ENCODE measurements at places on chromosomes 2 and 18.

DNA sequence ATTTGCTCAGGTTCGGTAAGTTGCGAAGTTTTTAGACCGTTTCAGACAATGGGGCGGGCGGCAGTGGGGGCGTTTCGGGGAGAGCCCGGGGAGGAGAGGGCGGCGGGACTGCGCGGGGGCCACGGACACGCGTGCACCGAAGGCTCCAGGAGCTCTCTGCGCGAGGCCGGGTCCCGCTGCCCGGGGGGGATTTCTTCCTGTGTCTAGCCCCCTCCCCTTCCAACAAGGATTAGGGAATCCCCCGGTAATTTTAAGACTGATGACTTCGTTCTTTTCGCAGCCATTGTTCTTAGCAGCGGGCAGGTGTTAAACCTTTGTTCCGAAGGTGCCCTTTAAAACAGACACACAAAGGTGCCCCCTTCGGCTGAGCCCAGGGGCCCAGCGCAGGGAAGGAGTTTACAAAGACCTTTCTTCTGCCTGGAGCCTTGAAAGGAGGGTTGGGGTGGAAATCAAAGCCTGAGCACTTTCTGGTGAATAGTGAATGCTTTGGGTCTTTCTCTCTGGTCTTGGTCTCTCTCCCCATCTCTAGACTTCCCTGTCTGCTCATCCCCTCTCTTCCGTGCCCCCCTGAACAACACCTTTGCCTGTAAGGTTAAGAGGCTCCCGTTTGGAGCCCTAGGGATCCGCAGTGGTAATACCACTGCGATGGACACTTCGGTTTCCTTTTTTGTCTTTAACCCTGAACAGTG lies 2.1 kb downstream of the TRIB2 start:
- DNase-seq = no peak

DNA sequence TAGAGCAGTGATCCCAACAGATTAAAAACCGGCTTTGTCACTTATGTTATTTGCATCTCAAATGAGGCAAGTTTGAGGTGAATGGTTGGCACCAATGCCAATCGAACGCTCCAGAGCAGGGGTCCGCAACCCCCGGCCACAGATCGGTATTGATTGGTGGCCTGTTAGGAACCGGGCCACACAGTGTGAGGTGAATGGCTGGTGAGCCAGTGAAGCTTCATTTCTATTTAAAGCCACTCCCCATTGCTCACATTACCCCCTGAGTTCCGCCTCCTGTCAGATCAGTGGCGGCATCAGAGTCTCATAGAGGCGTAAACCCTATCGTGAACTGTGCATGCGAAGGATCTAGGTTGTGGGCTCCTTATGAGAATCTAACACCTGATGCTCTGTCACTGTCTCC lies 132.0 kb downstream of the TMEM182 start:
- no peak for DNase-seq

- no peak for DNase-seq
These were observed 82.2 kb upstream of the RMP24 start for GRCh38 chr18:35890323-35890722.

- no peak for DNase-seq
These were observed 84.0 kb downstream of the SMAD2 start for GRCh38 chr18:47846431-47846830.

DNA sequence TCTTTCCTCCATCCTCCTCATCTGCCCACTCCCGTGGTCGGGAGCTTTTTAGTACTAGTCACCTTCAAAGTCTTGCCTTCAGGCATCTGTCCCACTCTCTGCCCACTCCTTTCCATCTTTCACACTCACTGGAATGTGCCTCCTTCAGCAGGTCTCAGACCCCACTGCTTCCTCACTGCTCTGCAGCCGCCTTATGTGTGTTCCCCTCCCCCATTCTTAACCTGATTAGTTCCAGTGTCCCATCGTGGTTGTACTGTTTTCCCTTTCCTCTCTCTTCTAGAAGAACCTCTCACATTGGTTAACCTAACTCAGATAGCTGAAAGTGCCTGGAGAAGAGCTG lies 3.0 kb downstream of the ARMC9 start:
- no peak for DNase-seq

DNA sequence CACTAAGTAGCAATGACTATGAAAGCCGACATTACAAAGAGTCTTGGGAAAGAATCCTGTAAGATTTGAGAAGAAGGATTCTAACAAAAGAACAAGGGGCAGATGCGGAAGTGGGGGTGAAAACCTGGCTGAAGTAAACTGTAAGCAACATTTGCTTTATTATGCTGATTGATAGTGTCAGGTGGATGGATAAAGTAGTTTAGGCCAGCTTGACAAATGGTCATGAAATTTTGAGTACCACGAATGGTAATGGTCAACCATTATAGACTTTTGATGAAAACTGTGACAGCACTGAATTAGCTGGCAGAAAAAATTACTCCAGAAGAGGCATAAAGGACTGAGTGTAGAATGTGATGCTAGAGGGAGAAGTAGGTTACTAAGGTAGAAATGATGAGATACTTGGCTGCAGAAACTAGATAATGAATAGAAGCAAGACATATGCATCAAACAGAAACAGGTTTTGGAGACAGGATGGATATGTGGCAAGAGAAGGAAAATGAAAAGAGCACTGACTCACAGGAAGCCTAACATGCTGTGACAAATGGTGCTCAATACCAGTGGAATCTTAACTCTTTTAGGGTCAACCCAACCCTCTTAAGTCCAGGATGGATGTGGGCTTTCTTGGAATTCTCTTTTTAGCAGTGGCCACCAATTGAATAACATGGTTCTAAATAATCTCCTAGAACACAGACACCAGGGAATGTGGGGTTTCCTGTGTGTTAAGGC lies 6.8 kb downstream of the THUMPD2 start:
- no peak for DNase-seq

- DNase-seq = no peak
These were observed 142.1 kb downstream of the USP34 start for GRCh38 chr2:61328707-61329251.

DNA sequence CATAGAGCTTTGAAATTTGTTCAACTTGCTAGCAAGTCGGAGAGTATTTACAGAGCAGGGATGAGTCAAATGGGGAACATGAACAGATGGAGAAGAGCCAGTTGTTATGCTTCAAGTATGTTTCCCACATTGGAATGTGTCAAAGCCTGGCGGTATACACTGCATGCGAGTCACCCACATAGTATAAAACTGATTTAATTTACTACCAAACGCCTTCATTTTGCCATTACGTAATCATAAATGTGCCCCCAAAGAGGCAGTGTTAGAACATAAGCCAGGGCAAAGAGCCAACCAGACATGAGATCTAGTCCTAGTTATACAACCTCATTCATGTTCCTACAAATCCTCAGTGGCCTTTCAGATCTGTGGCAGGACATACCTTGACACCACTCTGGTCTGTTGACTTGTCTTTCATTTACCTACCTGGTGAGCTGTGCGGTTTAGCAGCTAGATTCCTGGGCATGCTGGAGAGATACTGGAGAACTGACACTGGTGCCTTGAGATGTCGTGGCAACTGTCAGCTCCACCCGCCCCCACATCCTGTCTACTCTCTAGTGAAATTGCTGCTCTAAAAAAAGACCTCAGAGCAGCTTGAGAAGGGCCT lies 21.7 kb upstream of the NRP2 start:
- DNase-seq = no peak

DNA sequence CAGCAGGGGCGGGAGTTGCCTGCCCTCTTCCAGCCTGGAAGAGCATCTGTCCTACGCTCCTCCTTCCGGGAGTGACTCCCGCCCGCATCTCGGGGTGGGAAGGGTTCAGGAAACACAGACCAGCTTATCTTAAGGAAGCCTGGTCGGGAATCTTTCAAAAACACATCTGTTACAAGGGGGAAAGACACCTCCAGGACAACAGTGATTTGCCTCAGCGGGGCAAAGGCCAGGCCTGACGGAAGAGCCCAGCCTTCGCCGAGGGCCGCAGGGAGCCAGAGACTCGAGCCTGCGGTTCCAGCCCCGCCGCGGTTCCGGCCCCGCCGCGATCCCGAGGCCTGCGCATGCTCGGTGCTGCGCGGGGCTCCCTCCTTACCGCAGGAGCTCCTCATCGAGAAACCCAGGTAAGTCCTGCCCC lies 38.1 kb upstream of the TGIF1 start:
- DNase-seq = no peak

GRCh38 chr18:75083761-75084160 lies 125.2 kb downstream of the PTGR3 start:
- DNase-seq = no peak

- DNase-seq = no peak
These were observed 801.8 kb downstream of the CCDC85A start for GRCh38 chr2:56985609-56986008.

DNA sequence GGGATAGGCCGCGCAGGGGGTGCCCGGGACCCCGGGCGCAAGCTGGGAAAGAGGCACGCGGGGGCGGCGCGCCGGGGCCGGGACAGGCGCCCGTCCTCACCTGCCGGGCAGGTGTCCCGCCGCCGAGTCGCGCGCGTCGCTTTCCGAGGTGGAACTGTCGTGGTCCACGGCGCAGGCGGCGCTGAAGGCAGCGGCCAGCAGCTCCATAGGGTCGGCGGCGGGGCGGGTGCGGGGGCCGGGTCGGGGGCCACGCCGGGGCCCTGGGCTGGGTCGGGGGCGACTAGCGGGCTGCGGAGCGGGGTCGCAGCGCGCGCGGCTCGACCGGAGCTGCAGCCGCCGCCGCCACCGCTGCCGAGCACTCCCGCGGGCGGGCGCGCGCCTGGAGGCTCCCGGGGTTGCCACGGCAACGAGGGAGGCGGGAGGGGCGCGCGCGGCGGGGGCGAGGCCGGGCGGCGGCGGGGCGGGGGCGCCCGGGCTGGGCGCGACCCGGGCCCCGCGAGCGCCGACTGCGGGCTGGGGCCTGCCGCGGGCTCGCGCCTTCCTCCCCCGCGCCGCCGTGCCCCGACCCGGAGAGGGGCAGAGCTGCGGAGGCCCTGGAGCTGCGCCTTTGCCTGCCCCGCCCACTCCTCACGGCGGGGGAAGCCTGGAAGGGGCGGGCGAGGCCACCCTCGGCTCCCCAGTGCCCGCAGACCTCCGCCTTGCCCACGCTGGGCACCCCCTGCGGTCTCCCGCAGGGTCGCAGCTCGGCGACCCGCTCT lies 57.9 kb downstream of the SNORC start:
- DNase-seq = peak; percentile 46

DNA sequence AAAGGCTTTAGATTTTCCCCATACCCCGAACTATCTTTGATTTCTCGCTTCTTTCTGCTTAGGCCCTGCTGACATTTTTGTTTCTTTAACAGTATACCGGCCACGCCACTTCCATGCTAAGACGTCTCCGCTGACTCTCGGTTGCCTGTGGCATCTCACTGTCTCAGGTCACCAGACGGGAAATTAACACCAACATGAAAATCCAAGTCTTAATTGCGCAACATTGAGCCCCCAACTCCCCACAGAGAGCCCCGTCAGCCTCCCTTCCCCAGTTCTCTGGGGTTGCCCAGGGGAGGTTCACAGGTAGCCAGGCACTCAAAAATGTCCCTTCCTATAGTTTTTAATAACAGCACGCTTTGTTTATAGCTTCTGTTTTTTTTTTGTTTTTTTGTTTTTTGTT lies 30.2 kb downstream of the CD8B2 start:
- no peak for DNase-seq

DNA sequence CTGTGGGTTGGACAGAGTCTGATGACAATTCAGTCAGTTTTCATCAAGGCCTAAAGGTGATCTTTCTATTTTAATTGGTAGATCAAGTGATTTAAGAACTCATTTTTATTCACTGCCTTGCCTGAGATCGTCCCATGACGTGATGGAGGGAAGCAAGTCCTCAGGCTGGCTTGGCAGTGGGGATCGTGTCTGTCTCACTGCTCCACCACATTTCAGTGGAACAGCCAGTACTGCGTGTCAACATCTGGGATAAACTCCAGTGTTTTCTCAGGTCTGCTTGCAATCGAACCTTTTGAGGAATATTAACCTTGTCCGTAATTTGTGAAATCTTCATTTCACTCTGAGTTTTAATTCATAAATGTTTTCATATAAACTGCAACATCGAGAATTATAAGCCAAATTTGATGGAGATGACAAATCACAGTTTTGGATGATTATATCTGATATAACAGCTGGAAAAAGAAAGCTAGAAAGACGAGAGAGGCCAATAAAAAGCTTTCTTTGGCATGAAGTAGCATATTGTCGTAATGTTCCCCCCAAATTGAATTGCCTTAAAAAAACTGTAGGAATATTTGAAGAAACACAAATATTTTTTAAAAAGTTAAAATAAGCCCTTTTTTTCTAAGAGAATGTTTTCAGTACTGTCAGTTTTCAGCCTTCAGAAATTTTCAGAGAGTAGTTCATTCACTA lies 414.7 kb upstream of the SPRED2 start:
- no peak for DNase-seq

- DNase-seq = peak; percentile 69
These were observed 5.4 kb upstream of the RNF181 start for GRCh38 chr2:85589982-85590791.

DNA sequence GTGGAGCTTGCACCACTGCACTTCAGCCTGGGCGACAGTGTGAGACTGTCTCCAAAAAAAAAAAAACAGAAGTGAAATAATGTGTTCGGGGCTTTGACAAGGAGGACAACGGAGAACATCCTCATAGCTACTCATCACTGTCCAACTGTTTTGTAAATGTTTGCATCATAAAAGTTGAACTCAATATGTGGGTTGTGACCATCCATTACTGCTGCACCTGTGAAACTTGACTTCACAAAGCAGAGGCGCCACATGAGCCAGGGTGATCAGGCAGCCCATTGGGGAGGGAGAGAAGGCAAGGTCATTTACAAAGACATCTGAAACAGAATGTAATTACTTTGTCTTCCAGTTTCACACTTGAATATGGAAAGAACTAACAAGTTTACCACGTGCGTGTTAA lies 61.6 kb downstream of the LAMA1 start:
- DNase-seq = no peak

DNA sequence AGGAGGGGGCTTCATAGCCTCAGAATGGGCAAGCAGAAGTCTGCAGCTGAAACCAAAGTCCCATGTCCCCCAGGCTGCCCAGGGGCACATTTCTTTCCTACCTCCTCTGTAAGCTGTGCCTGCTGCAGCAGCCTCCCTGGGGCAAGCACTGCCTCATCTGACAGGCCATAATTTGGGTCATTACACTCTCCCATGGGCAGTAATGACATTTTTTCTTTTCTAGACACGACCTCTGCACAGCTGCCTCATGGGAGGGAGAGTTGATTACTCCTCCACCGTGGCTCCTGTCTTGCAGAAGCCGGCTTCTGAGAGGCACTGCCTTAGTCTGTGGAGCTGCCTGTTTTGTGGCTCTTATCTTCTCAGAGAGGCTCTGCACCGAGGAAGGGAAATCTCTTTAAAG lies 268.9 kb downstream of the TDRD15 start:
- DNase-seq = no peak

DNA sequence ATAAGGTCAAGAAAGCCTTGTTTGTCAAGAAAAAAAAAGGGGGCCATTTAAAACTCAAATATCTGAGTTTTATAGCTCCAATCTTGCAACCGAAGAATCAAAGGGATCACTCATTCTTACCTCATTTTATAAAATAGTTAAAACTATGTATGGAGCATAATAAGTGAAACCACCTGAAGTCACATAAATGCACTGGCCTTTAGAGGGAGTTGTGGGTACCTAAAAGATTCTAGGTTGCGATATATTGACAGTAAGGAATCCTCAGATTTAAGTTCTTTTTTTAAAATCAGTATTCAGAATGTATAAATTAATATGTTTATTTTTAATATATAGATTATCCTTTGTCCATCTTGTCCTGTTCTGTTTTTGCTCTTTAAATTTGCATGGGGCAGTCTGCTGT lies 3.4 kb downstream of the ARHGAP28 start:
- DNase-seq = no peak
